Endothelial cell of umbilical vein (primary cell): ENCODE measurements at places on chromosomes 2 and 18. TPM values are rescaled to one million over a fixed set of nuclear protein-coding genes. Genes with fewer than 3 reads are reported as not detected.

DNA sequence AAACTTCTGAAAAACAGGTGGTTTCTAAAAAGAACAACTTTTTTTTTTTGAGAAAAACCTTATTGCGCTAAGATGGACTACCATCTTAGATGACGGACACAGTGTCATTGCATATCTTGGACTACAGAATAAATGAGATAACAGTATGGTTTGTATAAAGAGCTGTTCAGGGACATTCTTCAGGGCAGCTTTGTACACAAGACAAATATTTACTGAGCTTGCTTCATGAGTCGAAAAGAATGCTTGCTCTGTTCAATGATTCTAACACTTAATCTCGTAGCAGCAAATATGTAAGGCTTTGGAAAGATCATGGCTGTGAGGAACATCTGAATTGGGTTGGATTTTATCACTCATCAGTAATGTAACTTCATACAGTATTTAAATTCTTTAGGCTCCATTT is 282.5 kb upstream of the CWC22 start:
- DNase-seq, result no peak

- no peak for DNase-seq
Measured at GRCh38 chr2:121118951-121119350, 166.1 kb downstream of the TFCP2L1 start.

DNA sequence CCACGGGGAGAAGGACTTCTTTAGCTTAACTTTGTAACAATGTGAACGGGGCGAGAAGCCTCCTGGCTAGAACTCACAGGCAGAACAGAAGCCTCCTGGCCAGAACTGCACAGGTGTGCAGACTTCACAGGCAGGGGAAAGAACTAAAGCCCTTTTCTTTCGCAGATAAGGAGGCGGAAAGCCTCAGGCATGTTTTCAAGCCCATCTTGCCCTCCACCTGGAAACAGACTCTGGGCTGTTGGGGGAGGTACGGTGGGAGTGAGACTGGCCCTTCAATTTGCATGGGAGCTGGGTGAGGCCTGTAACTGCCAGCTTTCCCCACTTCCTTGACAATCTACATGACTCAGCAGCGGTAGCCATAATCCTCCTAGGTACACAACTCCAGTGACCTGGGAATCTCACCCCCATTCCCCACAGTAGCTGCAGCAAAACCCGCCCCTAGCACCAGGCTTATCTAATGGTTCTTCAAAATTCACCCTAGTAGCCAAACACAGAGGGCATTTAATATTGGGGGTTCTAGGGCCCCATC is 22.9 kb upstream of the ABCA12 start:
- no peak for DNase-seq

DNA sequence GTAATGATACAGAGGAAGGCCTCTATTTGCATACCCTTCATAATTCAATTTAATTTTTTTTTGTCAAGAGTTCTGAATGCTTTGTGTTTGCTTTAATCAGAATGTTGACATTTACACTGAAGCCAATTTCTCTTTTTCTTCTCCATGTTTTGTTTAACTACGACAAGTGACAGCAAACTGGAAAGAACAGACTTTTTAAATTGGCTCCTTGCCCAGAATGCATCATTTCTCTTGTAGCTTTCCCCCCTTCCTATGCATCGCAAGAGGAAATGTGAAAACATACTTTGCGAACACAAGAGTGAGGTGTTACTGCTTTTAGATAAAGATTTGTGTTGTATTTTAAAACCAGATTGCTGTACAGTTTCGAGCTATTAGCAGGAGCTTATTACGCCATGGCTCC is 955.2 kb upstream of the CELF4 start:
- DNase-seq, result no peak

- no peak for DNase-seq
Measured at GRCh38 chr2:8675543-8675942, 6.3 kb upstream of the ID2 start.

DNA sequence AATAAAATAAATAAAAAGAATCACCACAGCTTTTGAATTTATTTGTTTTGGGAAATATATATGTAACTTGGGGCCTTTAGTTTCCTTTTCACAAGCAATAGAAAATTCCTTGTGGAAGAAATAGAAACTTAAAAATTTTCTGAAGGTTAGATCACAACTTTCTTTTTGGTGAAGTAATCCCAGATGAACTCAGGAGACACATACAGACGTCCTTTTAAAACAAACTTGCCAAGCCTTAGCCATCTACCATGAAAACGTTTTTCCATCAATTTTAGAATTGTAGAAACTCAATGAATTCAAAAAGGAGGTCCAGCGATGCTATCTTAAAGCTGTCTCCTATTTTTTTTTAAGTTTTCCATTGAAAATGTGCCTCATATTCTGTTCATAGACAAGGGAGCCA is 225.6 kb downstream of the ASXL3 start:
- no peak for DNase-seq

DNA sequence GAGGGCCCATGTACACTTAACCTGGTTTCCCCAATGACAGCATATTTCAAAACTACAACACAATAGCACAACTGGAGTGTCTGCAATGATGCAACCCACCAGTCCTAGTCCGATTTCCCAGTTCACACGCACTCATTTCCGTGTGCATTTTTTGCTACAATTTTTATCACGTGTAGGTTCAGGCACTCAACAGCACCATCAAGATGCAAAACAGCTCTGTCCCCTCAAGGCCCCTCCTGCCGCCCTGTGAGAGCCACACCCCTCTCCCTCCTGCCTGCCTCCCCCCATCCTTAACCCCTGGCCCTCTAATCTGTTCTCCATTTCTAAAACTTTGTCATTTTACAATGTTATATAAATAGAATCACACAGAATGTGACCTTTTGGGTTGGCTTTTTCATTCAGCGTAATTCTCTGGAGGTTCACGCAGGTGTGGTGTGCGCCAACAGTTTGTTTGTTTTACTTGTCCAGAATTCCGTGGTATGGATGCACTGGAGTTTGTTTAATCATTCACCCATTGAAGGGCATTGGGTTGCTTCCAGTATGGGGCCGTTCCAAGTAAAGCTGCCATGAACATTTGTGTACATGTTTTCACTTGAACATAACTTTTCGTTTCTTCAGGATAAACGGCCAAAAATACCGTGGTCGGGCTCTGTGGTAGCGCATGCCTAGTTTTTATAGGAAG is 8.4 kb downstream of the KCNIP3 start:
- no peak for DNase-seq

DNA sequence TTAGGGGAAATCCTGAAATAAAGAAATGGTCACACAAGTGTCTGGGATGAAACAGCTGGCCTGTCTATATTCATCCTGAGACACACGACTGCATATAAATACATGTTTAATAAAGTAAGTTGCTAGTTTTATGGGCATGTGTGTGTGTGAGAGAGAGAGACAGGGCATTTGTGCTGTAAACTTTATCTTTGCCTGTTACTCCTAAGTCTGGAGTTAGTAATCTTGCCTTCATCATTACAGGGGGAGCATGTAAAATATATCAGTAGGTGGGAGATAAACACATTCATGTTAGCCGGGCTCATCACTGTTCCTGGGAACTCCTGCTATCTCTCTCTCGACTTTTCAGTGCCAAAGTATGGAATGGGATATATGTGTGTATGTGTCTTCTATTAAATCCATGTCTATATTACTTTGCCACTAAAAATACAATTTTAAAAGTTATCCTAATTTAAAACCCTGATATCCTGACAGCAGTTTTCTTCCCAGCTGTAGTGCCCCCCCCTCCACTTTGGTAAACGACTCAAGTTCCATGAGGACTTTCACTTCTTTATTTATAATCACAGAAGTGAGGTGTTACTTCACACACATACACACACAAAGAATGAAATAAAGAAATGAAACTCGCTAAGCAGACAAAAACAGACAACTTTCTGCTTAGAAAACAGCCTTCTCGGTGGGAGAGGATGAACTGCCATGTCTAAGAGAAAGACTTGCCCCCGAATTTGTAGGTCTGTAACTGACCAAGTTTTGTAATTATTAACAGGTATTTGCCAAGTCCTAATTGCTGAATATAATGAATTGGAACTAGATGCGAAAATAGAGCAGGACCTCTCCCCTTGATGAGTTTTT is 947 bp downstream of the ZEB2 start:
- DNase-seq, result peak; percentile 56

The AMER3 gene
- total RNA-seq, result not detected in 2 replicates
